Occipital lobe (tissue), 3 donors: ENCODE measurements at places on chromosomes 11 and 22. TPM values are rescaled to one million over a fixed set of nuclear protein-coding genes. Genes with fewer than 3 reads are reported as not detected.

DNA sequence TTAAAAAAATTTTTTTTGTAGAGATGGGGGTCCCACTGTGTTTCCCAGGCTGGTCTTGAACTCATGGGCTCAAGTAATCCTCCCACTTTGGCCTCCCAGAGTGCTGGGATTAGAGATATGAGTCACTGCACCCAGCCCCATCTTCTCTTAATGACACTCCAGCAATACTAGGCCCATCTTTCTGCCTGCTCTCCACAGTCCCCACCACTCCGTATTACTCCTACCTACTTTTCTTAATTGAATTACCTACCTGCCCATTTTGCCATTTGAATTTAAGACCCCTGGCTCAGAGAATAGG, 2.0 kb upstream of the STIM1 start:
- no peak for DNase-seq

DNA sequence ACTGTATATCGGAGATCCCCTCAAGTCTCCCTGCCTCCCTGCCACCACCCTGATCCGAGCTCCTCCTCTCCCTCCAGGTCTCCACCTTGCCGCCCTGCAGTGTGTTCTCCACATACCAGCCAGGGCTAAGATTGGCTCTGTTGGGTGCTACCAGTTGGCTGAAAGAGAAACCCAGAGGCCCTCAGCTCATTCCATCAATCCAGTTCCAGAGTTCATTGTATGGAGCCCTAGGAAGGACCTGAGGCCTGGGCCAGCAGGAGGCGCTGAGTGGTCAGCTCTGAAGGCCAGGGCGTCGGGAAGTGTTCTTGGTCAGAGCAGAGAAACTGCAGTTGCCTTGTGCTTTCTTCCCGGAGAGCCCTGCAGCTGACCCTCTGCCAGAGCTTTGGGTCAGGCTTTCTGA, 2.2 kb upstream of the TOP3B start:
- no peak for DNase-seq

DNA sequence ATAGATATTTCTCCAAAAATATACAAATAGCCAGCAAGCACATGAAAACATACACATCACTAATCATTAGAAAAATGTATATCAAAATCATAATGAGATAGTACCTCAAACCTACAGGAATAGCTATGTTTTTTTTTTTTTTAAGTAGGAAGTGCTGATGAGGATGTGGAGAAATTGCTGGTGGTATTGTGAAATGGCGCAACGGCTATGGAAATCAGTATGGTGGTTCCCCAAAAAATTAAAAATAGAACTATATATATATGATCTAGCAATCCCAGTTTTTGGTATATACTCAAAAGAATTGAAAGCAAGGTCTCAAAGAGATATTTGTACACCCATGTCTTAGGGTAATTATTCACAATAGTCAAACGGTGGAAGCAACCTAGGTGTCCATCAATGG, 46.0 kb upstream of the HIPK3 start:
- no peak for DNase-seq

GRCh38 chr11:47378010-47378835, at the start of gene SPI1:
SPI1 (minus strand) TSS chr11:47378547; CDS start chr11:47378353, 194 bp downstream.
- no peak for DNase-seq

GRCh38 chr22:30438559-30438958, 13.0 kb downstream of the MTFP1 start:
- no peak for DNase-seq

- DNase-seq, result no peak
These were observed 106.0 kb downstream of the CSNK2A3 start for GRCh38 chr11:11247086-11247485.

SLC22A25 gene
- total RNA-seq, result under 0.01 TPM

DNA sequence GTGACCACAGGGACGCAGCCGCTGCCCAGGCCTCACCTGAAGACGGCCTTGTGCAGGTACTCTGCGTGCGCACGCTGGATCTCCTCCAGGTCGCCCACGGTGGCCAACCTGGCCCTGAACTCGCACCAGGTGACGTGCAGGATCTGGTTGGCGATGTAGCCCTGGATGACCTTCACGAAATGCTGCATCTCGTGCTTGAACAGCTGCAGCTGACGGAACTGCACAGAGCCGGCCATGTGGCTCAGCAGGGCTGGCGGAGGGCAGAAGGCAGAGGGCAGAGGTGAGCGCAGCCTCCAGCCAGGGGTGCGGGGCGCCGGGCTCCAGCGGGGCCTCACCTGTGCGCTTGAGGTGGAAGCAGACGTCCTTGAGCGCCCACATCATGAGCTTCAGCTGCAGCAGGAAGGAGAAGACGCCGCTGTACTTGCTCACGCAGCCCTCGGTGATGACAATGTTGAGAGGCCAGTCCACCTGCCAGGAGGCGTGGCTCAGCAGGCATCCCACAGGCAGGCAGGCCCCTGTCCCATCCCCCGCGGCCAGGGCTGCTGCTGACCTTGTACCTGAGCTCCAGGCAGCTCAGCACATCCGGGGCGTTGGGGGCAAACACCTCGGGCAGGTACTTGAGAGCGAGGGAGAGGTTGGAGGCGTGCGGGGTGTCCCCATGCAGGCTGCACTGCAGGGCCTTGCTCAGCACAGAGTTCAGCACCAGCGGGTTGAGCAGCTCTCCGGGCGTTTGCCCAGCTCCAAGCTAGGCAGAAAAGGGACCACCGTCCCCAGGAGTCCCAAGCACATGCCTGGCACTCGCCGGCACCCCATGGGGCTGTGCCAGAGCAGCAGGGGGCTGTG, 17.6 kb downstream of the SELENOO start:
- no peak for DNase-seq

- DNase-seq, result peak; percentile 76
These were observed 35.5 kb downstream of the POLR3H start for GRCh38 chr22:41508770-41509170.

GRCh38 chr11:112374486-112375140, 114.0 kb upstream of the PLET1 start:
- DNase-seq, result no peak

PTDSS2 gene
- 21.8 TPM for total RNA-seq

MS4A13 gene
- total RNA-seq, result not detected

RIN1 gene
- 0.47 TPM for total RNA-seq

GRCh38 chr11:20041499-20041898, 118.8 kb downstream of the DBX1 start:
- no peak for DNase-seq

DNA sequence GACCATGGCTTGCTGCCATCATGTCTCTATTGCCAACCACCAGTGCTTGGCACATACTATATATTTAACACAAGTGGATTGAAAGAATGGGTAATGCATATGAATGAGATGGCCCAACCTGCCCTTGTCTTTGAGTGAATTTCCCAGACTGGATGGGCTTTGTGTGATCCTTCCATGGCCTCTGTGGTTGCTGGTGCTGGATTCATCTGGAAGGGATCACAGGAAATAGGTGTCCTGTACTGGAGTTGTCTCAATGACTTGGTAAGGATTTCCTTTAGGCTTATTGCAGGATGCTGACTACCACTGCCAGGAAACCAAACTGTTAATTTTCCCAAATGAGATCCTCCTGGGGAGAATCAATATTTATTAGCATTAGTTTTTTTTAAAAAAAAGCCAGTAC, 328.6 kb downstream of the TMEM135 start:
- DNase-seq, result no peak

DNA sequence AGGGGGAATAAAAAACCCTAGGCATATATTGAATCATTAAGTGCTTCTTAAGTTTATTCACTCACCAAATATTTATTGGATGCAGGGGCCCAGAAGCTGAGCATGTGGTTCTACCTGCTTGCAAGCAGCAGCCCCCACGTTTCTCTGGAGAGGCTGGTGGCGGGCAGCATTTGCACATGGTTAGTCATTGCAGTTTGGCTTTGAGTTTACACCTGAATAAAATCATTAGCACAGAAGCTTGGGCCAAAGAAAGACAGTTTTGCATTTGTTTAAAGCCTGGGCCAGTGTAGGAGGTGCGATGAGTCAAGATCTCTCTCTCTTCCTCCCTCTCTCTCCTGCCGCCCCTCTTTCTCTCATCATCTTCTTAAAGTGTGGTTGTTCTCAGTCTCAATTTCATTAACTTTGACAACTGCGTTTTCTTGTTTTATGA, 72.6 kb downstream of the C22orf31 start:
- DNase-seq, result peak; percentile 55

DNA sequence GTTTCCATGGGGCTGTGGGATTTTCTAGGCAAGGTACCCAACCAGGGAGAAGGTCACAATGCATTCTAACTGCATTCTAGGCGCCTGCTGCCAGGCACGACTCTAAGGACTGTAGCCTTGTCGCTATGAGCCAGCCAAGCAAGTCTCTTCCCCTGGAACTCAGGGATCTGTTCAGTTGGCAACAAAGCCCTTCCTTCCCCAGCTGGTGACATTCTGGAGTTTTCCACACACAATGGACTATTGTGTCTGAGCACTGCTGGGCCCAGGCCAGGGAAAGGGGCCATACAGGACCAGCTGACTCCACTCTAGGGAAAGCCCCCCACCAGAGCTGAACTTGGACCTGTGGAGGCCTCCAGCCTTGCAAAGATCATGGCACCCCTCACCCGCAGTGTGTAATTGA, 116.8 kb downstream of the RRAS2 start:
- no peak for DNase-seq

- no peak for DNase-seq
These were observed 186.9 kb upstream of the NAV2 start for GRCh38 chr11:19525714-19526113.

DNA sequence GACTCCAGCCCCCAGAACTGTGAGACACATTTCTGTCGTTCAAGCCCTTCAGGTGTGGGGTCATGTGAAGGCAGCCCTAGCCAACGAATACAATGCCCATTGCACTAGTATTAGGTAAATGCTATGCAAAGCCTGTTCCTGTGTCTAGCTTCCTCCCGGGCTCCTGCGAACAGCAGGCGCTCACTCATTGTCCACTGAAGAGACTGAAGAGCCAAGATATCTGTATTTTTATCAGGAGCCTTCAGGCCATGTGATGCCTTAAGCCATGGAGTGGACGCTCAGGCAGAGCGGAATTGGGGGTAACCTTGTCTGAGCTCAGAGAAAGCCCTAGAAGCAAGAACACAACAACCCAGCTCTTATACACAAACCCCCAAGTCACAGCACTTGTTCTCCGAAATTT, 4.2 kb upstream of the TMPRSS6 start:
- no peak for DNase-seq

- DNase-seq, result no peak
These were observed 1.1 kb downstream of the TTLL12 start for GRCh38 chr22:43185860-43186261.

DNA sequence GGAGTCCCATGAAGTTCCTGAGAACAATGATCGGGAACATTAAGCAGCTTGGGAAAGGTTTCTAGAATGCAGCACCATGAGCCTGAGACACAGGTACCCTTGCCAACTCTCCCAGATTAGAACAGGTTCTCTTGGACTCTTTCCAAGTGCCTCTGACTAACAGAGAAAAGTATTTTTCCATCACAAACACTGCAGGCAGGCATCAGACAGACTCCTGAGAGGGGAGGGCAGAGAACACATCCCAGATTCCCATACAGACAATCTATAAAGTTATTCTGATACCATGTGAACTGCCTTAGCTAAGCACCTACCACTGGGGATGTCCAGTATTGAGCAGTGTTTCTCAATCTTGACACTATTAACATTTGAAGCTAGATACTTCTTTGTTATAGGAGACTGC, 27.3 kb downstream of the SERGEF start:
- peak; percentile 39 for DNase-seq

MUC5AC gene
- not detected for total RNA-seq
